Stimulated activated CD8-positive, alpha-beta memory T cell treated with anti-CD3 and anti-CD28 coated beads, Interleukin-7, amount 100 ng/mL, for 48 hours (primary cell): ENCODE measurements at places on chromosomes 2 and 18.

DNA sequence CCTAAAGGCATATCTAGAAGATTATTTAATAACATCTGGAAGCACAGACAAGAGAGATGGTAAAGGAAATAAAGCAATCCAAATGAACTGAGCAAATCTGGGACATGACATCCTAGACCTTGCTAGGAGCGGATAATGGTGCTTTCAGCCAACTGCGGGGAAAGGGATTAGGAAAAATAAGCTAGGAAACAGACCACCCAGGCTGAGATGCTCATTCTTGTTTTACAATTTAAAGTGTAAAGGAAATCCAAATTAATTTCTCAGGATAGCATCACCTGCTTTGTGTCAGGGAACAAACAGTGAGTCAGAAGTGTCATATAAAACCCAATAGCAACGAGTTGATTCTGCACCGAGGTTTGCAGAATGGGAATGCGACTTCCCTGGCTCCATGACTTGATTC is 112.5 kb upstream of the CXCR4 start:
- no peak for DNase-seq

DNA sequence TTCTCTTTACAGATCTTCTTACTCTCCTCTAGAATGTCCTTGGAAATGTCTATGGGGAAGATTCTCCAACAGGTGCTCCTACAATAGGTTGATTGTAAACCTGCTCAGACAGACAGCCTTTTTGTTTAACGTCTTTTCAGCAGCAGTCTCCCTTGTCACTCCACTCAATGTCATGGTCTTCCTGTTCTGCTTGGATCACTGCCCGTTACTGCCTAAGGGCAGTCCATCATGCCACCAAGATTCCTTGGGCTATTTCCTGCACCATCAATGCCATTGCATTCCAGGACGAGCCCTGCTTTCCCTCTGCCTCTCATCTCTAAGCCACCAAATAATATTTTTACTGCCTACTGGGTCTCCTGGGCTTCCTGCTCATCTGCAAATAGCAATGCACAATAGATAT is 97.4 kb upstream of the GALNT5 start:
- no peak for DNase-seq

GRCh38 chr2:64391940-64392339 is 62.0 kb upstream of the LGALSL start:
- no peak for DNase-seq

- no peak for DNase-seq
These were observed 202.9 kb downstream of the FBXO15 start for GRCh38 chr18:73944715-73945114.

DNA sequence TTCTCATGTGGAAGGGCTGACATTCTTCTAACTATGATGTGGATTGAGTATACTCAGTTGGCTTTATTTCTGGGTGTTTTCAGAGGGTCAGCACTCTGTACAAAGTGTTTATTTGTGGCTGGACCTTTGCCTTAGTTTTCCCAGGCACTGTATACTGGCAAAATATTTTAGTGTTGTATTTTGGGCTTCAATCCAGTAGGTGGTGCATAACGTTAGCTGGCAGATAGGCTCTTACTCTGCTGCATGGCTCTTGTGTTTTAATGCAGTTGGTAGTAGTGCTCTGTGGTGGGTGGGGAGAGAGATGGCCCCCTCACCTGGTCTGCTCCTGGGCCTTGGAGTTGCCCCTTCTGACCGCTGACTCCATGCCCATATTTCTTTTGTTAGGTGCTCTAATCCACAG is 75.6 kb upstream of the REG3A start:
- no peak for DNase-seq

- DNase-seq, result no peak
These were observed 62.6 kb downstream of the SLC40A1 start for GRCh38 chr2:189517847-189518535.

GRCh38 chr2:241724975-241725870 is 9.2 kb upstream of the D2HGDH start:
- no peak for DNase-seq

DNA sequence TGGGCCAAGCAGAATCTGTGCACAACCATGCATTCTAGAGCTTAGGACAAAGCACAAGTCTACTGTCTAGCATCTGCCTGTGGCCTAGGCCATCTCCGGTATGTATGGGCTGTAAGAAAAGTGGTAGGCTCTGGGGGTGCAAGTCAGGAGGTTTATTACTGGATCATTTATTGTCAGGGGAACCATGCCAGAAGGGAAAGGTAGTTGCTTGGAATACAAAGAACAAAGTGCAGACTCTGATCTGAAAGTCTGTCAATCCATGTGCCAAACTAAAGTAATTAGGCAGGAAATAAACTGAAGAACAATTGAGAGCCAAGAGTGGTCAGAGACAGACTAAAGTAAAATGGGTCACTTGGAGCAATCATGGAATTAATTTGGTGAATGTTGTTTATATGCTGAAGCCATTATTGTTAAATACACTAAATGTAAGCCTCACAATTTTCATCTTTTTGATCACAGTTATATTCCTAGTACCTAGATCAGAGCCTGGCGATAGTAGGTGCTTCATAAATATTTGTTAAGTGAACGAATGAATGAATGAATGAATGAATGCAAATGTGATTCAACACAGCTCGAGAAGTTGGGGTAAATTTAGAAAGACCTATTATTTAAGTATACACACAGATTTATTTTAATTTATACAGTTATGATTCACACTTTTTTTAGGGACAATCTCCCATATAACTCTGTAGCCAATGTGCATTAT is 260.7 kb upstream of the STON1 start:
- no peak for DNase-seq

DNA sequence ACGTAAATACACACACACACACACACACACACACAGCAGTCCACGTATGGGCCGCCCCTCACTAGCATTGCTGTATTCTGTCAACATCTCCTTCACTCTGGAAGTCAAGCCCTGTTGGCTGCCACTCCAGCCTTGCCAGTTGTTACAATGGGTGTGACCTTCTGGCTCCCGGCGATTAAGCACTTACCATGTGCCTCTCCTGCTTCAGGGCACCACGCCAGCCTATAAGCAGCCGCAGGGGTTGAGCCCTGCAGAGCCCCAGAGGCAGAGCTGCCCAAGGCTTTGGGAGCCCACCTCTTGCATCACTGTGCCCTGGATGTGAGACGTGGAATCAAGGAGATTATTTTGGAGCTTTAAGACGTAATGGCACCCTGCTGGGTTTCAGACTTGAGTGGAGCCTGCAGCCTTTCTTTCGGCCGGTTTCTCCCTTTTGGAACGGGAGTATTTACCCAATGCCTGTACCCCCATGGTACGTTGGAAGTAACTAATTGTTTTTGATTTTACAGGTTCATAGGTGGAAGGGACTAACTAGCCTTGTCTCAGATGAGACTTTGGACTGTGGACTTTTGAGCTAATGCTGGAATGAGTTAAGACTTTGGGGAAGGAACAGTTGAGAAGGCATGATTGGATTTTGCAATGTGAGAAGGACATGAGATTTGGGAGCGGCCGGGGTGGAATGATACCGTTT is 54.5 kb upstream of the ROCK2 start:
- DNase-seq, result no peak

DNA sequence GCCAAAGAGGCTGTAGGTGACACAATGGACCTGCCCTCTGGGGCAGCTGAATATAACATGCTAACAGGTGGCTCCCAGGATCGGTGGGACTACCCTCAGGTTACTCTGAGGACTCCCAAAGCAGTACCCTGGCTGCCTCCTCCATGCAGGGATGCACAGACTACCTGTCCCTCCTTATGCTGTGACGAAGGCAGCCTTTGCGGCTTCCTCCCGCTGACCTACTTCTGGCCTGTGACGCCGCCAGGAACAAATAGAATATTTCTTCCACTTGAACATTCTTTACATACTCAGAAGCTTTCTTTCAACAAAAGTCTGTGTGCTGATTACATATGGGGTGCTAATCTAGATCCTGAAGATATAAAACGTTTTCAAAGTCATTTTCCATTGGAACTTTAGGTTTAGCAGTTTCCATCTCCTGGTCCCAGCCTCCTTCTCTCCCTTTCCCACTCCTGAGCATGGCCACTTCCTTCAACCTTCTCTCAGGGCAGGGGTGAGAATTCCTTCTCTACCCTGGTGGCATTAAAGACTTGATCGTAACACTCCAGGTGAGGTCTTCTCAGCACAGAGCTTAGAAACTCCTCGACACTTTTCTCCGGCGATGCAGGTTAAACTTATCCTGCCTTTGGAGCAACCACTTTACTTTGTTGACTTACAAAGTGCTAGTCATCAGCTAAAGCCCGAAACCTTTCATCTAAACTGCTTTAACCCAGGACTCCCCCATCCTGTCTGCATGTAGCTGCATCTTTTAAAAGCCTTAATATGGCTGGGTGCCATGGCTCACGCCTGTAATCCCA is 58.9 kb upstream of the STK17B start:
- no peak for DNase-seq

DNA sequence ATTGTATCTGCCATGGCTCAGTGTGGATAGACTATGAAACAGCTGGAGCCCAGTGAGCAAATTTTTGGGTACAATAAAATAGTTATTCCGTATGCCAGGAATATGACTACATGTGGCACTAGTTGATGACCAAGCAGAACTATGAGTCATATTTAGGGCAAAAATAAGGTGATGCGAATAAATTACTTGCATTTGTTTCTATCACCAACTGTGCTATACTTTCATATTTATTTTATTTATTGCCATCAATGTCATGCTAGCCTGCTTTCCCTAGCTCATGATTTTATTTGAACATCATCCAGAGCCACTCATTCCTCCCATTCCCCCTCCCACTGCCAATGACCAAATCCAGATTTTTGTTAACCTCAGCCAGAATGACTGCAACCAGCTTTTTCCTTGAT is 13.3 kb upstream of the FAP start:
- no peak for DNase-seq

GRCh38 chr2:20015482-20016083 is 3.1 kb upstream of the MATN3 start:
- no peak for DNase-seq

DNA sequence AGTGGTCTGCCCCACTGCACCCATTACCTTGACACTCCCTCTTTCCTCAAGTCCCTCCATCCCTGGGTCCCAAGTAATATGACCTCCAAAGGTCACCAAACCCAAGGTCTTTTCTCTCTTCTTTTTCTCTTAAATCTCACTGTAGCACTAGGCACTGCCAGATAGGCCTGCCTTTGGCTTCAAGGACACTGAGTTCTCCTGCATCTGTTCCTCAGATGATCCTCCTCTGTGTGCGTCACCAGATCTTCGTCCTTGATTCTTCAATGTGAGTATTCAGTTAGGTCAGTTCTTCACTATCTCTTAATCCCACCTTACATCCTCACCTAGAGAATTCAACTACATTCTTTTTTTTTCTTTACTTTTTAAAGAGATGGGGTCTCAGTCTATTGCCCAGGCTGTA is 249.2 kb downstream of the NBAS start:
- DNase-seq, result no peak

DNA sequence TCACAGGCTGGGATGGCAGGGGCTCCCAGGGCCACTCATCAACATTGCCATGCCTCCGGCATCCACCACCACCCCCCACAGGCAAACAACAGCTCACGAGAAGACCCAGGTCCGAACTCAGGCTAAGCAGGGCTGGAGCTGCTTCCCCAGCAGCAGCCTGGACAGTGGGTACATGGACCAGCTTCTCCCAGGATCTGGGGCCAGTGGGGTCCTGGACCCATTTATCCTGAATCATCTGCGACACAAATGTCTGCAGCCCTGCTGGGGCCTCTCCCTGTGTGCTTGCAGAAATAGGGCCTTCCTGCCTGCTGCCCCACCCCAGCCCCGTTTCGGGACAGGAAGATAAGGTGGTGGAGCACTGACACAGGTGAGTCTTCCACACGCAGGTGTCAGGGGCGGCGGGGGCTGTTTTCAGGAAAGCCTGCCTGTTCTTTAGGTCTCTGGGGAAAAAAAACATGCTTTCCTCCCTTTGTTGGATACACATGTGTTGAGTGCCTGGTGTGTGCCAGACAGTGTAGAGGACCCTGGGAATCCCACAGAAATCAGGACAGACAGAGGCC is 4.5 kb downstream of the PRLH start:
- DNase-seq, result no peak

- DNase-seq, result no peak
These were observed 245.1 kb downstream of the KCNS3 start for GRCh38 chr2:18123577-18123976.

DNA sequence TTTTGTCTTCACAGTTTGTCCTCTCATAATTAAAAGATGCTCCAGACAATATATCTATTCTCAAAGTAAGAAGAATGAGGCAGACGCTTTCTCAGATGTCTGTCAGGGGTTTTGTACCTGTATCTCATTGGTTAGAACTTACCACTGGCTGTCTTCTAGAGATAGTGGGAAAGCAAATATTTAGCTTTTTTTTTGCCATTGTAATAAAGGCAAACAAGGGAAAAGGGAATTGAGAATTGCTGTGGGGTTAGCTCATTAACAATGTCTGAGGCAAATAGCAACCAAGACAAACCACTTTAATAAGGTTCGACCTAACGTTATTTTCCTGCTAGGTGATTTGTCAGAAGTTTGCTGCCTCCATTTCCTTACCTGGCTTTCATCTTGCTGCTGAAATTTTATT is 30.0 kb downstream of the ZNF638 start:
- DNase-seq, result no peak

GRCh38 chr18:54551590-54551989 is 39.5 kb upstream of the DYNAP start:
- DNase-seq, result no peak

GRCh38 chr2:170243898-170244297 is 66.0 kb downstream of the MYO3B start:
- DNase-seq, result no peak

DNA sequence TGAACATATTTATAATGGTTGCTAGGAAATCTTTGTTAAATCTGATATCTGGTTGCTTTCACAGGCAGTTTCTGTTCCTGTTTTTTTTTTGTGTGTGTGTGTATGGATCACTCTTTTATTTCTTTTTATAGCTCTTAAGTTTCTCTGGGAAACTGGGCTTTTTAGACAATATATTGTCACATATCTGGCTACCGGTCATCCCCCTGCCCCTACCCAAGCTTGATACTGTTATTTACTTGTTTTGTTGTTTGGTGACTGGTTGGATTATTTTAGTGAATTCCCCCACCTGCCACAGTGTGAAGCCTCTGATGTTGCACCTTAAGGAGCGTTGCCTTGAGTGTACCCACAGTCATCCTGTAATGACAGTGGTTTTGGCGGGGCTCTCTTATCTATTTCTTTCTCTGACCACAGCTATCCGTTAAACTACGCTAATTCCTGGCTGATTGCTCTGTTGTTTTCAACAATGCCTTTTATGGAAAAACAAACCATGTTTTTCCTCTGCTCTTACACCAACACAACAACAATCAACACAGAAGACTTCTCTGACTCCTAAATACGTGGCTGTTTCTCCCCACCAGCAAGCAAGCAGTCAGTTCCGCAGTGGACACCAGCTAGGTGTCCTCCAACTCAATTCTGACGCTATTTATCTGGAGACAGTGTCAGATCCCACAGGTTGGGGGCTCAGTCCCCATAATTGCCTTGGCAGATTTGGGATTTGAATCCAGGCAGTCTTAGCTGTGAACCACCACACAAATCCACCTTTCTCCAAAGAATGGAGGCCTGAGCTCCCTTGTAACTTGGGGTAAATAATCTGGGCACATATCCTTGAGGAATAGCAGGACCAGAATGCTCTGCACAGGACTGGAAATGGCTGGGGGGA is 10.9 kb downstream of the GNLY start:
- DNase-seq, result no peak

GRCh38 chr2:100976061-100976460 is 26.0 kb upstream of the RPL31 start:
- no peak for DNase-seq

GRCh38 chr18:13603304-13604019 is 122.9 kb downstream of the FAM210A start:
- DNase-seq, result no peak
